ENCODE measurements at places on chromosomes 6 and 20.

- no peak for DNase-seq
Observed at GRCh38 chr20:37760322-37760721, 66.5 kb downstream of the CTNNBL1 start.

- DNase-seq, result no peak
Observed at GRCh38 chr6:167826896-167827582, at the start of gene AFDN. Gene AFDN (plus strand): TSS chr6:167826911. CDS start chr6:167827133, 222 bp downstream.

- no peak for DNase-seq
Observed at GRCh38 chr6:114556846-114557488, 214.1 kb upstream of the HS3ST5 start.

DNA sequence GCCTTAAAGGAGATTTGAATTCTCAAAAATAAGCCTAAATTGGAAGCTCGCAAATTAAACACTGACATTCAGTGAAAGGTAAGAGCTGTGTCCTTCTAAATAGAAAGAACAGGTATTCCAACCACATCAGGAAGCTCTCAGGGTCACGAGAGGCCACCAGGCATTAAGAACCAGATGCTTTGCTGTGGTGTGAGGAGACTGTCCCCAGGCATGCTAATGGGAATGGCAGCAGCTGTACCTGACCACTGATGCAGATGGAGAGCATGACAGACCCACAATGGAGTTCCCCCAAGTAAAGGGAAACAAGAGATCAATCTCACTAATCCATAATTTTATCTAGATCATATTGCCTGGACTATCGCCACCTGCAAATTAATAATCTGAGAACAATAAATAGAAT lies 658.9 kb upstream of the NOX3 start:
- DNase-seq, result no peak

- no peak for DNase-seq
Observed at GRCh38 chr6:44386364-44386928, 1.1 kb upstream of the CDC5L start.

DNA sequence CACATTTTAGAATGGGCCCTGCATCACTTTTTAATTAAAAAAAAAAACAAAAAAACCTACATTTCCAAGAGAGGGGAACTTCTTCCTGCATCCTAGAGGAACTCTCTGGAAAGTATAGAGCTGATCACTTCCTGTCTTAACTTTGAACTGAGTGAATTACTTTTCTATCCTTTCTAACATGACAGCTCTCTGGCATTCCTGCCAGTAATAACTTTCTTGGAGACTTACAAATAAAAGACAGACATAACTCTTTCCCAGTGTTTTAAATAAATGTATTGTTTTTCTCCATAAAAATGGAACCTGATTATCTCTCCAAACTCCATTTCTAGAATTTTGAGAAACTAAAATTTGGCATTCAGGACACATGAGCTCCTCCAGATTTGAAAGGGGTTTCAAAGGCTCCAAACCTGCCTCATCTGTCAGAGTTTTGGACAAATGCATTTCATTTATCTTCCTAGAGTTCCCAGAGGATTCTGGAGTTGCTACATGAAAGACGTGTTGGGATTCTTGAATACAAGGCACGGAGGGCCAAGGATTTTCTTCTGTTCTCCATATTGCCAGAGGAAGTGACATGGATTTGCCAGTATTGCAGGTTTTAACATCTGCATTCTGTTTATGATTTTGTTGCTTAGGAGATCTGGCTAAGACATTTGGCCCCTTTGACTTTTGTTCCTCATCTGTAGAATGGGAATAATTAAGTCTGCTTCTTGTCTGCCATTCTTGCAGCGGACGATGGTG lies 2.0 kb upstream of the SMOC2 start:
- no peak for DNase-seq

GRCh38 chr20:9744551-9744950 lies 94.3 kb downstream of the PAK5 start:
- no peak for DNase-seq

DNA sequence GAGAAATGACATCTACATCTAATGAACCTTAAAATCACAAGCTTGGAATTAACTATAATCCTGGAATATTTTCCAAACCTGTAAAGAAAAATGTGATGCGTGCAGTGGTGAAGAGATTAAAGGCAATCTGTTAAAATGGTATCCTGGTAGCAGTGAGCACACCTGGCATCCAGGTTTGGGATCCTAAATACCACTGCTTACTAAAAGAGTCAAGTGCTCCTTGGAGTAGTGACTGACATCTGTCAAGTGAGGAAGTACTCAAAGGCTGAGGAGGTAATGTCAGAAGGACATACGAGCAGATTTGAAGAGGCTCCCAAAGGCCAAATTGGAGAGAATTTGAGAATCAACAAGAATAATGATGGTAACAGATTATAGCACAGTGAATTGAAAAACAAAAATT lies 32.8 kb downstream of the PCMT1 start:
- DNase-seq, result no peak

GRCh38 chr6:9766240-9766915 lies 648.5 kb downstream of the TFAP2A start:
- DNase-seq, result no peak

DNA sequence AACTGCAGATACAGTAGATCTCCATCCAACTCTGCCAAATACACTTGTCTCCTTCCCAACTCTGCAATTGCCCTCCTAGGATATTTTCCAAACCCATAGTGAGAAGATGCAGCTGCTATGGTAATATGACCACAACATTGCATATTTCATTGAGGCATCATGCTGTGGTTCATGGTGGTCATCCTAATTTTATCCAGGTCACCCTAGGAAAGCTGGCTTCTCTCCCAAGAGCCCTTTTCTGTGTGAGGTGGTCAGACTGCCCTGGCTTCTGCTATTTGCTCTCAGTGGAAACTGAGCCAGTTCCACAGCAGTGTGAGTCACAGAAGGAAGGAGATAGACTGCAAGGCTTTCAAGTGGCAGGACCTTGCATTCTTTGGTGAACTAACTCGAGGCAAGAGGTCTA lies 5.5 kb downstream of the OGFRL1 start:
- DNase-seq, result peak; percentile 43

DNA sequence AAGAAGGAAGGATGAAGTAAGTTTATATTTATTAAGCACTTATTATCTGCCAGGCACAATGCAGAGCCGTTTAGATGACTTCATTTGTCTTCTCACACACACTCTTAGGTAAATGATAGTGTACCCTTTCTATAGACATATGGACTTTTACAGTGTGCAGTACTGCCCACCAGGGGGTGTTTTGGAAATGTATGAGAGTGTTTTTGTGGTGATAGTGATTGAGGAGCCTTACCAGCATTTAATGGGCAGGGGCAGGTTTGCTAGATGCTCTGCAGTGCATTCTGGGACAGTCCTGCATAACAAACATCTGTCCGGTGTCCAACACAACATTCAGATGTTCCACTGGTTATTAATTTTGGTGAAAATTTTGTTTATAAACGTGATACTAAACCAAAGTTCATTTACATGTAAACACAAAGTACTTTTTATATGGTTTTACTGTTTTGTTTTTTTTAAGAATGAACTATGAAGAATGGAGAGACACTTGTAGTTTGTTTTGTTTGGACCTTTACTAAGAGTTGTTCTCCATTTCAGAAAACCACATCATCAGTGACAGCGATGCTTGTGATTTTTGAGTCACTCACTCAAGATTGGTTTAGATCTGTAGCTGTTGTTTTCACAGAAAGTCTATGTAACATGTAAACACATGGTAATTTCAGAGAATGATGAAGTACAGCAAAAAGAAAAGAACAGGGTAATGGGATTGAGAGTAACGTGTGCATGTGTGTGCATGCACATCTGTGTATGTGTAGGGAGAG lies 19.9 kb downstream of the KCNS1 start:
- DNase-seq, result no peak

Measured in SW 1271 (cell line).